NCI-H1105 treated with DMSO at 0.1 percent for 48 hours (cell line): ENCODE measurements at places on chromosomes 11 and 22.

DNA sequence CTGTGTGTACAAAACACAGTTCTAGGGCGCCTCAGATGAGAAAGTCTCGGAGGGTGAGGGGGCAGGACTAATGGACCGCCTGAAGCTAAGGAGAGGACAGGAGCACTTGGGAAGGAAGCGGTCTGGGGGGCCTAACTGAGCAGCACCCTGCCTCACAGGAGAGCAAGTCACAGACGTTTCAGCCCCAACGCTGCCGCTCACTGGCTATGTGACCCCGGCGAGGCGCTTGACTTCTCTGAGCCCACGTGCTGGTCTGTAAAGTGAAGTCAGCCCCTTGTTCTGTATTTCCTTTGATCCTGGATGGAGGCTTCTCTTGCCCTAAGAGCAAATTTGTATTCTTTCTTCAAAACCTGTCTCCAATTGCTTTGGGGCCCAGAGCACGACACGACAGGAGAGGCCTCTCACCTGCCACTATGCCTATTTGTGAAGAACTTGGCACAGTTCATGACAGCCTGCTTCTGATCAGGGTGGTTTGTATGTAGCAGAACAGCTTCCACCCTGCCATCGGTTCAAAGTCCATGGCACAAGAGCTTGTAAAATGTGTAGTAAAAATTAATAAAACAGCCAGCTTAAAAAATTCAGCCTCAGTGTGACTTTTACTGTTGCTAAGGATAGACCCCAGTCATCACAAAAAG lies 59.1 kb downstream of the WNT11 start:
- no peak for DNase-seq

DNA sequence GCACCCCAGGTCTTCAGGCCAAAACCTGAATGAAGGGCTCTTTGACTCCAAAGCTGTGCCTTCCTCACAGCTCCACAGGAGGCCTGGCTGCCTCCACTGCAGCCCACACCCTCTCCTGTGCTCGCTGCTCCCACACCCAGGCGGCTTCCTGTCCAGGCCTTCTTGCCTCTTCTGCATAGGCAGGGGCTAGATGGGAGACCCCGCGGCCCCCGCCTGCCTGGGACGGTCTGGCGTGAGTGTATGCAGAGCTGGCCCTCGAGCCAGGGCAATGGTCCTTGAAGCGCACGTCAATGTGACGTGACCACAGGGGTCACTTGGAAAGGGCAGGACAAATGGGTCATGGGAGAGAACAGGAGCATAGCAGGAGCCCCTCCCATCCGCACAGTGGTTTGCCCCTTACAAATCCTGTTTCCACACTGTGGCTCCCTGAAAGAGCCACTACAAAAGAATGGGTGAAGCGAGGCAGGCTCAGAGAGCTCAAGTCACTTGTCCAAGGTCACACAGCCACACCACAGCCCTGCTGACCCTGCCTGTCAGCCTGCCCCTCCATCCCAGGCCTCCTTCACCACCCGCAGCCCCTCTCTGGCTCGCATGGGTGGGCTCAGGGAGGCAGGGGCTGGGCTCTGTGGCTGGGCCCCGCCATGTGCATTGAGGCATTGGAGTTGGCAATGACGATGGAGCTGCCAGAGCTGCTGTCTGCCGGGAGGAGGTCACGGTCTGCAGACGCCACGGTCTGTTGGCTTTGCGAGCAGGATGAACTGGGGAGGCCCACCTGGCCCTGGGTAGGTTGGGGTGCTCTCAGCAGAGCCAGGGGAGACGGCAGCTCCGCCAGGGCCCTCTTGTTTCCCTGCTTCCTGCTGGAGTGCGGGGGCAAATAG lies 71.2 kb upstream of the WNT11 start:
- no peak for DNase-seq

DNA sequence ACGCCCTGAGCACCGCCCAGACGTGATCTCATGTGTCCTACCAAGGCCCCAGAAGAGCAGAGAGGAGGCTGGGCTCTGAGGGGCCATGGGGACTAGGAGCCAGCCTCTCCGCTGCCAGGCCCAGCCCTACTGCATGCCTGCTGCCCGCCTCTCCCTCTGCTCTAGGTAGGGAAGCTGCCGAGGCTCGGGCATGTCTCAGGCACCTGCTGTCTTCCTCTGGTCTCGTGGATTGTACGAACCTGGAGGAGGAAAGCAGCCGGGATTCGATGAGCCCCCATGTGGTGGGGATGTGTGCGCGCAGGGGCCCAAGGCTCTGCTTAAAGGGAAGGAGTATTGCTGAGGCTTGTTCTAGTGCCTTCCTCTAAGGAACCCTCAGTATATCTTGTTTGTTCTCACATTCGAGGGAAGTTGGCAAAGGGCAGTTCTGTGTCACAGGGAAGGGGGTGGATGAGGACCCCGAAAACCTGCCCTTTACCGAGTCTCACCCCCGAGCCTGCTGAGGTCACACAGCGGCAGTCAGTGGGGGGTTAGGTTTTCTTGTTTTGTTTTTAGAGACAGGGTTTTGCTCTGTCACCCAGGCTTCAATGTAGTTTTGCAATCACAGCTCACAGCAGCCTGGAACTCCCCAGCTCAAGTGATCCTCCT lies 21.2 kb downstream of the DAGLA start:
- DNase-seq = no peak

DNA sequence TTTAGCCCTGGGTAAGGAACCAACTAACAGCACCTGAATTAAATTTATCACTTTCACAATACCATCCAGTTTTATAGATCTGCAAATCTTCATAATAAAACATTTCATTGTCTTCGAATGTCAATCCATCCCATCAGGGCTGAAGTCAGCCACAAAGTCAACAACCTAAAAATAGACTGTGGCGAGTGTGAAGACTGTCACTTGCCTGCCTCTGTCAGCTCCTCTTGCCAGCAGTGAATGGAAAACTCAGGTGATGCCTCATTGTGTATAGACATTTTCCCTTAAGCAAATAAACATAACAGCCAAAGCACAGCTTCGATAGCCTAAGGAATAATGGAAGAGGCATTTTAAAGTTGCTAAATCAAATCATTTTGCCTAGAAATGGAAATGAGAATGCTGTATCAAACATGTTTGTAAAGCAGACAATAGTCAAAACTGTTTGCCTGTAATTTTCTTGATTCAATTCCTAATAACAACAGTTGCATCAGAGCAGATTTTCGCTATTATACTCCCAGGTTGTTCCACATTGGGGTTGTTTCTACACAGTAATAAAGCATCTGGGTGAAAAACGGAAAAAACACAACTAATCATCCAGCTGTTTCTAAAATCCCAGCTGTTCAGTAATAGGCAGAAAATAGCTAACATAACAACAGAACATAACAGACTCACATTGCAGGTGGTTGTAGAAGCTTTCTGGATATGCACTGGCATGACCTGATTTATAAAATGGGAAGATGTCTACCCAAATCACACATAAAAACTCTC lies 15.7 kb downstream of the KCNA4 start:
- DNase-seq = no peak

- DNase-seq = peak; percentile 88
Measured at GRCh38 chr11:123707606-123708205, 33.8 kb downstream of the ZNF202 start.

DNA sequence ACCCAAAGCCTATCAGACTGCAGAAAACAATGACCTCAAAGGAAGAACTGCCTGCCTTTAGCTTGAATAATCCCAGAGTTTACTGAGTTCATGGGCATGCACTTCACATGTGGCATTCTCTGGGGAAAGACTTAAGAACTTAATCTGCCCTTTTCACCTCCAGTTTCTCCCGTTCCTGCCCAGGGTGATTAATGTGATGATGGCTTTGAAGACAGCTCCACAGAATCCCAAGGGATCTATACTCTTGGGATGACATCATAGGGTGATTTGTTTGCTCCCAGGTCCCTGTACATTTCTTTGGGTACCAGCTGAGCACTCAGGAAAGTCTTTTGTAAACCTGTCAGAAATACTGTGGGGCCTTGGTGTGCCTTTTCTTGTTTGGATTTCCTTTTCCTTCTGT lies 14.0 kb downstream of the FJX1 start:
- no peak for DNase-seq

GRCh38 chr11:126391970-126392632 lies 36.6 kb downstream of the ST3GAL4 start:
- DNase-seq = no peak

DNA sequence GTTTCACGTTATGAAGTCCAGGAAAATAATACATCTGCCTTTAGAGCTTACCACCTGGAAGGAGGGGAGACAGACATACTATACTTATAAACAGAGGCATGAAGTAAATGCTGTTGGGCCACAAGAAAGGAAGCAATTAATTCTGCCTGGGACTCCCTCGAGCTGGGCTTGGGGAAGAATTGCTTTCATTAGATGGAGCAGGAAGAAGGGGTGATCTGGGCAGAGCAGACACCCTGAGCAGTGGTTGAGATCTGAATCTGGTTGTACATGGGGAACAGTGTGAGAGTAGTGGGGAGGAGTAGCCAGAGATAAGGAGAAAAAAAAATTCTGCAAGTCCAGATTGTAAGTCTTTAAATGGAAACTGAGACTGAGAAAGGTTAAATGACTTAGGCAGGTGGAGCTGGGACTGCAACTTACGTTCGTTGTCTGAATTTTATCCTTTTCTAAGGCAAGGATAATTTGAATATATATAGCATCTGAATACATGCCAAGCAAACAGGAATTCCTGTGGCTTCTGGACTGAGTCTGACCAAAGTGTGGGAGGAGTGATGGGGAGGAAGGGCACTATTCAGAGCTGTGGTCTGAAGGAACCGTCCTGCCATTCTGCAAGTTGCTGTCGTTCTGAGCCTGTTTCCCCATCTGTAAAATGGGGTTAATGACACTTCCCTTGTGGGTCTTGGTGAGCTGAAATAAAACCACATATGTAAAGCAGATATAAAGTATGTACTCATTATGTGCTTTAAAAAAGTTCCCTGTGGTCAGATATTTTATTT lies 7.9 kb downstream of the NCAM1 start:
- DNase-seq = no peak

DNA sequence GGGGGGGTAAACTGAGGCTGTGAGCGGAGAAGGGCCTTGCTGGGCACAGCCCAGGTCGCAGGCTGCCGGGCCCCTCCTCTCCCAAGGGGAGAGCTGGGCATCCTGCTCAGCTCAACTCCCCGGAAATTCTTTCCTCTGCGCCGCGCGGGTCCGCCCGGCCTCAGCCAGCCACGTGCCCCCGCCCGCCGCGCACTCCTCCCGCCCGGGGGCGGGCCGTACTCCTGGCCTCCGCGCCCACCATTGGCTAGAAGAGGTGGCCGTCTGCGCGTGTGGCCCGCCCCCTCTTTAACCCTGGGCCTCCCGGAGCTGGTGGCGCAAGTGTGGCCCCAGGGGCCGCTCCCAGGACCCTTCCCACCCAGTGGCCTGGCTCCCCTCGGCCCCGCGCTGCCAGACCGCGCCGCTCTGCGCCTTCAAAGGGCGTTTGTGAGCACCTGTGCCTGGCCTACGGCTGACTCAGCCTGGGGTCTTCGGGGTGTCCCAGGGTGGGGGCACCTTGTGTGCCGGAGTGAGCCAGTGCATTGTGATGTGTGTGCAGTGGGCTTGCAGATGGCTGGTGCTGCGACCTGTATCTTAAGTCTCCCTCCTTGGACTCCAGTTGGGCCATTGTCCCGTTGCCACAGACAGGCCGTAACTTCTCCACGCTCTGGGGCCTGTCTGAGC lies 2.0 kb downstream of the MRGPRF start:
- no peak for DNase-seq
